A172 (cell line): ENCODE measurements at places on chromosomes 1 and 21. TPM values are rescaled to one million over a fixed set of nuclear protein-coding genes. Genes with fewer than 3 reads are reported as not detected.

- DNase-seq = peak; percentile 88
These were observed 9.1 kb upstream of the IFI16 start for GRCh38 chr1:159000625-159001024.

- DNase-seq = peak; percentile 22
These were observed 7.0 kb downstream of the SMCP start for GRCh38 chr1:152884966-152885624.

DNA sequence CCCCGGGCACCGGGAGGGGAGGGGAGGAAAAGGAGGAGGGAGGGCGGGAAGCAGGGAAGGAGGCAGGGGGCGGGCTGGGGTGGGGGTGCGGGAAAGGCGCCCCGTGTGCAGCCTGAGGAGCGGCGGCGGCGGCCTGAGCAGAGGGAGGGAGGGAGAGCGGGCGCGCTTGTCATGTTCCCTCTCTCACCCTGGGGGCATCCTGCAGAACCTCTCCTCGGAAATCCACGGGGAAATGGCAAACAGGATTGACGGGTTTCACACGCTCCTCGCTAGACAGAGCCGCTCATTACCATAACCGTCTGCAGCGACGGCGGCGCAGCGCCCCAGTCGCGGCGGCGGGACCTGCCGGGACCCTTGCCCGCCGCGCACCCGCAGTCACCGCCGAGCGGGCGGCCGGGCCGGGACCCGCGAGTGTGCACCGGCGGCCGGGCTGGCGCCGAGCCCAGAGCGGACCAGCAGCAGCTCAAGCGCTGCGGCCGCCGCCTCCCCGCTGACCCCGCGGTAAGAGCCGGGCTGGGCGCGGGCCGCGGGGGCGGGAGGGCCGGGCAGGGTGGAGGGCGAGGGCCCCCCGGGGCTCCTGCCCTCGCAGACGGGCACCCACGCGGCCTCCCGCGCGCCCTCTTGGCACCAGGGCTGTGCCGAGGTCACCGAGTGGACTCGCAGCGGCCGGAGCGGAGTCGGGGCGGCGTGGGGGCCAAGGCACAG, at the start of gene SERTAD4:
TSS of gene SERTAD4 (plus strand) at position 286 of the 705 bp plus-strand sequence. CDS start 5,165 bp downstream, outside the sequence.
- peak; percentile 44 for DNase-seq

- no peak for DNase-seq
These were observed 113.5 kb downstream of the XCL2 start for GRCh38 chr1:168430321-168430720.

Gene SLAMF7
- 0.29 and 0.57 TPM in 2 replicates for total RNA-seq

Gene APCS
- total RNA-seq = not detected in 2 replicates

DNA sequence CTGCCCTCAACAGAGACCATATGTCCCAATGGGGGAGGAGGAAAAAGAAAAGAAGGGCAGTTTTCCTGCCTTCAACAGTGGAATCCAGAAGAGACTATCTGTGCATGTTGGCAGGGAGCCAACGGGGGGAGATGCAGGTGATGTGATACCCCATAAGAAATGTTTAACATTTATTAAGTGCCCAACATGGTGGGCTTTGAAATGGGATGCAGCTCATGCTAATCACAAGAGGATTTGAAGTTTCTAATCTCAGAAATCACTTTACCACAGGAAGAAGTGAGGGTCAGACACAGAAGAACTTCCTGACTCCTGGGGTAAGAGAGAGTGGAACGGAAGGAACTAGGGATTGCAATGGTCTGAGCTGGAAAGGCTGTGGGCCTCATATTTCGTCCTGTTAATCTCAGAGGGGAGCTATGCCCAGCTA, 16.2 kb downstream of the CSRP1 start:
- DNase-seq = no peak

DNA sequence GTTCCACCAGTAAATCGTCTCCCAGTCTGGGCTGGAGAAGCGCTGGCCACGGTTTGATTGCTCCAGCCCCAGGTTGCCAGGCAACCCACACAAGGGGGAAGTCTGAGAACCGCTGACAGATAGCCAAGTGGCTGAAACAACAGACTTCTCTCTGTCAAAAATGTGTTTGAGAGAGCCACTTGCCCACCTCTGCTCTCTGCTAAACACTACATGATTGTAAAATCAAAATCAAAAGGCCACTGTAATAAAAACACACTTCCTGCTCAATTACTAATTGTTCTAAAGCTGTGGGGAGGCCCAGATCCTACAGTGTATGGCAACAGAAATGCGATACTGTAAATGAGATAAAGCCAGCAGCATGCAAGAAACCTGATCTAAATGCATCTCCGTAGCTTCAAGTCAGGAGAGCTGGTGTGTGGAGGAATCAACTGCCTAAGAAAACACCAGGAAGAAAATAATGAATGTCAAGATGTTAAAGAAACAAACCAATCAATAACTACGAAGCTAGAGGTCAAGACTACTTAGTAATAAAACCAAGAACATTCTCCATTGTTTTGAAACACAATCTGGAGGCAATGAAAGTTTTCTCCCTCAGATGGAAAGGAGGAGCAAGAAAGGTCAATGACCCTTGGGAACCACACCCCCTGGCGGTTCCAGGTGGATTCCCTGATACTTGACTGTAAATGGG, 121.2 kb downstream of the SLC45A1 start:
- no peak for DNase-seq

- DNase-seq = no peak
These were observed 51.7 kb upstream of the EDEM3 start for GRCh38 chr1:184806296-184806721.

DNA sequence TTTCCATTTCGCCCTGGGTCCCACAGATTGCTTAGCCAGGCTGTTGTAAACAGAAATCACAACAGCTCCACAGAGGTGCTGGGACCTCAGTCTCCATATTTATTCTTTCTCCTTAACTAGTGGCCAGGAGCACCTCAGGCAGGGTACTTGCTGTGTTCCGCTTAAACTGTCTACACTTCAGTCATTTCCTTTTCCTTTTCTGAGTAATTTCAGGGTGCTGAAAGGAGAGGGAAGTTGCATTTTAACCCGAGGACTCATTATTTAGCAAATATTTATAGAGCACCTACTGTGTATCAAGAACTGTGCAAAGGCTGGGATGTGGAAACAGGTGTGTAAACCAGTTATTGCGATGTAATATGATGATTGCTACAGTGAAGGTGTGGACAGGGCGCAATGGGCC, 41.9 kb downstream of the ACP6 start:
- DNase-seq = no peak

GRCh38 chr1:203199002-203199401, 12.5 kb upstream of the CHI3L1 start:
- no peak for DNase-seq

GRCh38 chr1:150141452-150141851, 8.3 kb upstream of the PLEKHO1 start:
- DNase-seq = no peak

GRCh38 chr1:234040446-234041317, 136.2 kb downstream of the SLC35F3 start:
- no peak for DNase-seq

Gene RAB7B
- 0.29 TPM in 2 replicates for total RNA-seq

DNA sequence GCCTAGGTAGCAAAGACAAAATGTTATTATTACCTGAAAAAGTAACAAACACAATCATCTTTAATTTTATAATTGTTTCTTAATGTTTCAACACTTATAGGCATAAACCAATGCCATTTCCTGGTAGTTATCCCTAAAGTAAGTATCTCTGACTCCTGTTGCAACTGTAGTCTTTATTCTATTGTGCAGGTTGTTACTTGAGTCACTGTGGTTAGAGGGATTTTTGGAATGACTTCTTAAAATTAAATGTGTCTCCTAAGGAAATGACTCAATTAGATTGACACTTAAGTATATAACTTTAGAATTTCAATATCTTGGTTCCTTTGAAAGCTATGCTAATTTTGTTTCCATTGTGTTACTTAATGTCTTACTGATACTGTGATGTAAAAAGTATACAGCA, 143.9 kb downstream of the PHTF1 start:
- peak; percentile 54 for DNase-seq

GRCh38 chr1:101199637-101199982, 37.2 kb upstream of the S1PR1 start:
- no peak for DNase-seq

DNA sequence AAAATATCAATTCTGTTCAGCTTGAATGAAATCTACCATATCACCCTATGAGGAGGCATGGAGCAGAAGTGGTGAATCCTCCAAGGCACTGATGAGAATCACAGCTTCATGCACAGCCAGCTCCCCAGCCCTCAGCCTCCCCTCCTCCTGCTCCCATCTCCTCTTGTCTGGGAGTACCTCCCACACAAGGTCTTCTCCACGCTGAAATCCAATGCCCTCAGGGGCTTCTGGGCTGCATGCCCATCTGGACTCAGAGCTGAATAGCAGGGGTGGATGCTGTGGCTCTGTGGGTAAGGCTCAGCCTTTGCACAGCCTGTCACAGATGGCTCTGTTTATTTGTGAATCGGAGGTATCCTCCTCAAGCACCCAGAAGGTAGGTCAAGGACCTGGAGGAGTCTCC, 48.6 kb downstream of the KCNC4 start:
- no peak for DNase-seq

GRCh38 chr1:210448297-210448892, 119.7 kb downstream of the HHAT start:
- peak; percentile 75 for DNase-seq

DNA sequence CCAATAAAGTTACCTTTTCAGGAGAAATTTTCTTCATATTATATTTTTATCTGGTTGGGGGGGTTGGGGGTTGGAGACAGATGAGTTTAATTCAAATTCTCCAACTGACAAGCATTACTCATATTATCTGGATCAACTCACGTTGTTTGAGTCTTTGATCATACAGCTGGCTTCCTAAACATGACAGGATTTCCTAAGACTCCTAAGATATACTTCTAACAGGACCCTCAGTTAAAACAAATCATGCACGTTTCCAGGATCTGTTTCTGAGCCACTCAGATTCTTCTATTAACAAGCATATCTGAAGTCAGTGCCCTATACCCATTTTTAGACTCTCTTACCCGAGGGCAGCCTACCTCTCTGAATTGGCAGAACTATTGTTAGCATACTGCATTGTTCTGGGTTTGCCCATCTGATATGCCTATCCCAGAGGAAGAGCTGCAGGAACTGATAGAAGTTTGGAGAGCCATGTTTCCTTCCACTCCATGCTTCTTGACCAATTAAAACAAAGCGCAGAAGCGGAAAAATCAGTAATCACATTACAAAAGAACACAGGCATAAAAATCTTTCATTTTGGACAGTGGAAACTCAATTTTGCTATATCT, 653.9 kb downstream of the LTN1 start:
- DNase-seq = no peak

GRCh38 chr1:214075999-214076707, 88.4 kb downstream of the PROX1 start:
- DNase-seq = no peak

Gene SNX7
- total RNA-seq = 65.5 and 72.5 TPM in 2 replicates

GRCh38 chr1:6111571-6111970, 65.9 kb downstream of the KCNAB2 start:
- DNase-seq = no peak

GRCh38 chr1:170150016-170150415, 4.3 kb downstream of the NTMT2 start:
- no peak for DNase-seq

Gene PRAMEF17
- total RNA-seq = not detected in 2 replicates

DNA sequence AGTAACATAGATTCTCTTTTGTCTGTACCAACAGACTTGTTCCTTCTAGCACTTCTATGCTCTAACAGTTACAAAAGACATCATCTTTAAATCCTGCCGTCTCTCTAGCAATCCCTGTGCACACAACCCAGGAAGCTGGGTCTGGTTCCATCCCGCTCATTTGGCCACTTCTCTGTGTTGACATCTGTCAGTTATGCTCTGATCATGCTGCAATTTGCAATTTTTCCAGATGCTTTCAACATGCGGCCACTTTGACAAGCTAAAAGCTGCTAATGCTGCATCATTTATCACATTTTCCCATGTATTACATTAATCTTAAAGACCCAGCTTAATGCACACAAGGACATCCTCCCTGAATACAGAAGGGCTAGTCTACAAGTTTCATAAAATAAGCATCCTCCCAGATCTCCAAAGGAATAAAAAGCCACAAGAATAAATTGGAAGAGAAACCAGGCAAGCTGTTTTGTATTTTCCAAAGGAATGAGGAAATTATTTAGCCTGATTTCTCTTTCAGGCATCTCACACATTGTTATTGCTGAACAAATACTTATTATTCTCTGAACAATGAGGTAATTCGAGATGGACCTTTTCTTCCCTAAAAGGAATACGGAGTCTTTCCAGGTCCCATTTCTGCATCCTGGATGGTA, 19.0 kb upstream of the LRRC52 start:
- no peak for DNase-seq

DNA sequence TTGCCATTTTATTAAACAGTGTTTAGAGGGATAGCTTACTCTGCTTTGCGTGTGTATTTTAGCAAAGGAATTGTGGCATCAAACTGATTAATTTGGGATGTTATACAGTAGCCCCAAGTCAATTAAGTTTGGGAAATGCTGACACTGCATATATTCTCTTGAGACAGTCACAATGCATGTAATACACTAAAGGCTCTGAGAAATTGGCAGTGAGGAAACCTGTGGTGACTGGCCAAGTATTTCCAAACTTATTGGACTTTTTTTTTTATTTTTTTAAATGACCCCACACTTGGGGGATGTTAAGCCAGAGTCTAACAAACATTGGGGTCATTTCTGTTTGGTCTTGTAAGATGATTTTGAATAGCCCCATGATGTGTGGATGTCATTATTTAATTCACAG, 67.3 kb upstream of the RAVER2 start:
- no peak for DNase-seq

Gene NEXN
- 4.0 and 5.6 TPM in 2 replicates for total RNA-seq

Gene INTS7
- total RNA-seq = 30.1 and 35.8 TPM in 2 replicates

Gene LHX4
- total RNA-seq = 0.31 and 0.34 TPM in 2 replicates

Gene DISC1
- total RNA-seq = 5.0 and 5.2 TPM in 2 replicates

Gene TCHHL1
- total RNA-seq = not detected in 2 replicates

GRCh38 chr1:76905876-76906595, 38.8 kb downstream of the ST6GALNAC5 start:
- DNase-seq = no peak

- DNase-seq = no peak
These were observed 116.9 kb downstream of the CAMTA1 start for GRCh38 chr1:6902153-6902552.

Gene SMIM34
- total RNA-seq = not detected in 2 replicates

DNA sequence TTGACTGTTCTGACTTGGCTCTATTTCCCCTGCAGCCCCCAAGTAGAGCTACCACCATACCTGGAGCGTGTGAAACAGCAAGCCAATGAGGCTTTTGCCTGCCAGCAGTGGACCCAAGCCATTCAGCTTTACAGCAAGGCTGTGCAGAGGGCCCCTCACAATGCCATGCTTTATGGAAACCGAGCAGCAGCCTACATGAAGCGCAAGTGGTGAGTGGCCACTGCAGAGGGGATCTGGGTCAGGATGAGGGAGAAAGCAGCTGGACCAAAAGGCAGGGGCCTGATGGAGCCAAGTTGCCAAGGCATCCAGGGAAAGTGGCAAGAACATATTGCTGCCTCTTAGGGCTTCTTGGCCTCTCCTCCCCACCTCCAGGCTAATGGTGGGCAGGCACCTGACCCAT, 24.1 kb upstream of the TMEM222 start:
- no peak for DNase-seq

Gene AMY1C
- not detected in 2 replicates for total RNA-seq

DNA sequence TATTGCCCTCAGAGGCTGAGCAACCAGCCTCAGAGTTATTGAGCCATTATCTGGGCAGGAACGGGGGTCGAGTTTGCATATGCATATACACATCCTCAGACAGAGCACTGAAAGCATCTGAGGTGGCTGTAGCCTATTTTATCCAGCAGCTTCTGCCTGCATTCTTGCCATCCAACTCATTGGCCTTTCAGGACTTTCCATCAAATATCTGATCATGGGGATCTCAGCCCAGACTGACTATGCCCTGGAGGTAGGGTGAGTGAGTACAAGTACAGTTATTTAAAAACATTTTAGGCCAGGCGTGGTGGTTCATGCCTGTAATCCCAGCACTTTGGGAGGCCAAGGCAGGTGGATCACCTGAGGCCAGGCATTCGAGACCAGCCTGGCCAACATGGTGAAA, 1.8 kb upstream of the MTF1 start:
- DNase-seq = no peak

Gene CFHR4
- not detected in 2 replicates for total RNA-seq
